Brain (organoid and tissue), 16 donors: ENCODE measurements at places on chromosomes 16 and 17. TPM values are rescaled to one million over a fixed set of nuclear protein-coding genes. Genes with fewer than 3 reads are reported as not detected.

XYLT2 gene
- polyA plus RNA-seq: 5.6 TPM

SLC26A11 gene
- 24.5 TPM for polyA plus RNA-seq

EFNB3 gene
- polyA plus RNA-seq: 54.0 TPM

ALOX12 gene
- polyA plus RNA-seq: not detected

PTX4 gene
- not detected for polyA plus RNA-seq

GJD3 gene
- not detected for polyA plus RNA-seq

SLC5A10 gene
- polyA plus RNA-seq: not detected

TAX1BP3 gene
- polyA plus RNA-seq: 85.8 TPM

MYH3 gene
- polyA plus RNA-seq: 0.36 TPM

STAT5B gene
- 27.0 TPM for polyA plus RNA-seq

WNT3 gene
- polyA plus RNA-seq: 4.6 TPM

CCL2 gene
- 2.3 TPM for polyA plus RNA-seq

CWC25 gene
- 9.2 TPM for polyA plus RNA-seq

TADA2A gene
- 16.2 TPM for polyA plus RNA-seq

MRPL12 gene
- polyA plus RNA-seq: 91.5 TPM

KRT17 gene
- polyA plus RNA-seq: 16.0 TPM

MPHOSPH6 gene
- 21.9 TPM for polyA plus RNA-seq

ATF7IP2 gene
- polyA plus RNA-seq: 1.4 TPM

HSD11B2 gene
- 47.9 TPM for polyA plus RNA-seq

ZPBP2 gene
- polyA plus RNA-seq: not detected

NOG gene
- polyA plus RNA-seq: 0.66 TPM

NME2 gene
- 238 TPM for polyA plus RNA-seq

BPTF gene
- polyA plus RNA-seq: 23.8 TPM

PPP1R1B gene
- 154 TPM for polyA plus RNA-seq

NAGPA gene
- polyA plus RNA-seq: 7.5 TPM

WSCD1 gene
- 50.7 TPM for polyA plus RNA-seq

CAPNS2 gene
- polyA plus RNA-seq: not detected

RPL23 gene
- 2,078 TPM for polyA plus RNA-seq

MYADML2 gene
- 1.1 TPM for polyA plus RNA-seq

LPCAT2 gene
- 1.7 TPM for polyA plus RNA-seq

PDILT gene
- not detected for polyA plus RNA-seq

WNK4 gene
- polyA plus RNA-seq: 0.80 TPM

DEXI gene
- polyA plus RNA-seq: 71.5 TPM

TMEM92 gene
- polyA plus RNA-seq: not detected

TMEM132E gene
- polyA plus RNA-seq: 5.6 TPM

CRYM gene
- 27.2 TPM for polyA plus RNA-seq

GSG1L gene
- 3.6 TPM for polyA plus RNA-seq

KRT14 gene
- polyA plus RNA-seq: not detected

USP43 gene
- 2.4 TPM for polyA plus RNA-seq

ASGR1 gene
- 13.4 TPM for polyA plus RNA-seq

KRTAP4-1 gene
- polyA plus RNA-seq: not detected

OTOP2 gene
- not detected for polyA plus RNA-seq

TK2 gene
- polyA plus RNA-seq: 18.2 TPM

CD300LF gene
- polyA plus RNA-seq: 0.54 TPM

ZFP3 gene
- polyA plus RNA-seq: 3.6 TPM

LITAFD gene
- not detected for polyA plus RNA-seq

KRT40 gene
- polyA plus RNA-seq: not detected

CCL8 gene
- polyA plus RNA-seq: not detected

C17orf100 gene
- polyA plus RNA-seq: 12.3 TPM

TBC1D26 gene
- not detected for polyA plus RNA-seq

GRB7 gene
- polyA plus RNA-seq: 27.3 TPM

HIC1 gene
- polyA plus RNA-seq: 2.6 TPM

TIMP2 gene
- 314 TPM for polyA plus RNA-seq

PIRT gene
- polyA plus RNA-seq: 1.6 TPM

FBF1 gene
- polyA plus RNA-seq: 10.6 TPM

SEPHS2 gene
- polyA plus RNA-seq: 36.0 TPM

ADAM11 gene
- 5.5 TPM for polyA plus RNA-seq

RAB37 gene
- 2.8 TPM for polyA plus RNA-seq

KRT9 gene
- polyA plus RNA-seq: not detected
